CD4-positive, alpha-beta T cell treated with Interleukin-21 for 1 hour (primary cell): ENCODE measurements at places on chromosomes 1 and 21.

GRCh38 chr1:206505702-206506355 is 1.5 kb upstream of the RASSF5 start:
- DNase-seq: no peak

DNA sequence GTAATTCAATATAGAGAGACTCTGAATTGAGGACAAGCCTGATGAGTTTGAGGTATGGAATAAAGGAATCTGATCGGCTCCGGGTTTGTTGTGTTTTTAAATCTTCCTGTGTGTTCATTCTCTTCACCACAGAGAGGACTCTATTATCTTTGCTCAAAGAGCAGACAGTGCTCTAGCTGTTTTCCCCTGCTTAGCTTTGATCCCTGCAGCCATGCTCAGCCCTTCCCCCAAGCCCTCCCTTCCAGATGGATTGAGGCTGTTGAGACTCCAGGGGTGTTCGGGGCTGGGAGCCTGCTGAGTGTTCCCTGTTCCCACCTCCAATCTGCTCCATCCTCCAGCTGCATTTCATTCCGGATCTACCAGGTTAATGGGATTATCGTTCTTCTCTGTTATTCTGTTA is 74.2 kb upstream of the CXADR start:
- no peak for DNase-seq

GRCh38 chr1:183842795-183843144 is 37.9 kb downstream of the RGL1 start:
- no peak for DNase-seq

- DNase-seq: no peak
Observed at GRCh38 chr21:37799211-37800056, 116.8 kb downstream of the KCNJ6 start.

- DNase-seq: no peak
Observed at GRCh38 chr1:108316545-108316944, 72.7 kb upstream of the NBPF4 start.

- no peak for DNase-seq
Observed at GRCh38 chr1:206455666-206456344, 14.5 kb upstream of the IKBKE start.
